ENCODE measurements at places on chromosomes 1 and 21. TPM values are rescaled to one million over a fixed set of nuclear protein-coding genes. Genes with fewer than 3 reads are reported as not detected.

SH3D21 gene
- 33.4 TPM for total RNA-seq

PDXK gene
- total RNA-seq: 210 TPM

ERICH3 gene
- total RNA-seq: 0.50 TPM

GRCh38 chr1:93814059-93814794, 64.8 kb downstream of the DNTTIP2 start:
- DNase-seq: peak; percentile 74

GRCh38 chr1:202234331-202235002, 40.9 kb downstream of the LGR6 start:
- DNase-seq: no peak
